Thyroid gland (tissue), 4 donors: ENCODE measurements at places on chromosomes 5 and 9. TPM values are rescaled to one million over a fixed set of nuclear protein-coding genes. Genes with fewer than 3 reads are reported as not detected.

- no peaks in the 10 kb centered on the region for H3K27me3 ChIP-seq
- H3K36me3 ChIP-seq = no peaks in the 10 kb centered on the region
- no peak overlapping the region for H3K27ac ChIP-seq
- no peak for DNase-seq
Observed at GRCh38 chr9:115170358-115171073, 52.6 kb upstream of the TNC start.

DNA sequence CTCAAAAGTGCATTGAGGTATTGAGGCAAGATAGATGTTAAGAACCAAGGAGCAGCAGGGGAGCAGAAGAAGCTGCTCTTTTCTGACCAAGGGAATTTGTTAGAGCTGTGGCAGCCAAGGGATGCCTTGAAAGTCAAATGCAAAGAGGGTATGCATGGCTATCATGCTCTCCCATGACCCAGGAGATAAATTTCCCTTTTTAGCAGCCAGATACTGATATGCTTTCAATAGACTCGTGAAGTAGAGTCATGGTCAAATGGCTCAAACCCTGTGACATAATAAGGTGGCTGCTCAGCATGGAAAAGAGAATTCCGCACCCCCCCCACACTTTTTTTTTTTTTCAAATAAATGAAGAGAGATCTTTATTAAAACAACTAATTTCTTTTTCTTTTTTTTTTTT lies 180.9 kb upstream of the ACTBL2 start:
- H3K4me1 ChIP-seq = no peaks in the 10 kb centered on the region
- H3K4me3 ChIP-seq = no peak overlapping the region
- H3K36me3 ChIP-seq = no peaks in the 10 kb centered on the region
- no peak overlapping the region for H3K27ac ChIP-seq
- DNase-seq = no peak

Gene C6
- 15.0 TPM for total RNA-seq

Gene SPATA31C1
- not detected for total RNA-seq

DNA sequence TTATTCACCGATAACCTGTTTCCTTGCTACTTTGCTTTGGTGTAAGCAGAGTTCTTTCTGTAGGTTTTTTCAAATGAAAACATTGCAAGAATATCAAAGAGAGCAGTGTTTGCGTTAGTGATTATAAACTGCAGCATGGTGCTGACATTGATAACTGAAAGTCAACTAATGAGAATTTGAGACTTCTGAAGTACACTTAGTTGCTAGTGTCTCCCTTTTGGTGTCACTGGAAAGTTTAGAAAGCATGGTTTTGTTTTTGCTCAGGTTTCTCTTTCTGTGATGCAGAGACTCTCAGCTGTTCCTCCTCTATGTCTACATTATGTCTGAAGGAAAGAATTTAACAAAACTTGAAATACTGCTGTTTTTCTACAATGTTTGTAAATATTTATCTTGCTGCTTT lies 80.2 kb upstream of the ZNF169 start:
- H3K4me3 ChIP-seq = no peak overlapping the region
- peaks cover 78% of the 10 kb centered on the region for H3K4me1 ChIP-seq
- DNase-seq = no peak
- H3K27ac ChIP-seq = no peak overlapping the region
- H3K36me3 ChIP-seq = peaks cover 11% of the 10 kb centered on the region
- H3K27me3 ChIP-seq = no peaks in the 10 kb centered on the region
